Activated naive CD4-positive, alpha-beta T cell treated with anti-CD3 and anti-CD28 coated beads, Interleukin-2, amount 10 ng/mL, durations not matched to agents 7 days and 5 days (primary cell): ENCODE measurements at places on chromosomes 6 and 20.

- no peak for DNase-seq
Measured at GRCh38 chr20:34627458-34627857, 49.4 kb downstream of the PIGU start.

GRCh38 chr6:27388293-27389197, at the start of gene ZNF391:
Gene ZNF391 (plus strand): TSS chr6:27388759. CDS start chr6:27400371, 11,612 bp downstream.
- DNase-seq, result peak; percentile 69

GRCh38 chr6:139612135-139612465, 237.7 kb upstream of the CITED2 start:
- no peak for DNase-seq

GRCh38 chr6:160284575-160284974, 26.0 kb upstream of the SLC22A2 start:
- no peak for DNase-seq

DNA sequence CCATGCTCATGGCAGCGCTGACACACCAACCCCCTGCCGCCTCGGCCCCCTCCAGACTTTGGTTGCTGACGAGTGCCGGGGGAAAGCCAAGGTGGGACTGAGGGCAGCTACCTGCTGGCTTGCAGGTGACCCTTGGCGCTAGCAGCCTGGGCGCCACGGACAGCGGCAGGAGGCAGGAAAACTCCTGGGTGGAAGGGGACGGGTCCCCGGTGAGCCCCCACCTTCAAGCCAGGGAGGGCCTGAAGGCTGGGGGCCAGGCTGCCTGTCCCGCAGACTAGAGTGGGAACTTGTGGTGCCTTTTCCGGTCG, 226.7 kb downstream of the OTOR start:
- DNase-seq, result no peak

- no peak for DNase-seq
Measured at GRCh38 chr6:149752600-149753373, 3.2 kb downstream of the PCMT1 start.

DNA sequence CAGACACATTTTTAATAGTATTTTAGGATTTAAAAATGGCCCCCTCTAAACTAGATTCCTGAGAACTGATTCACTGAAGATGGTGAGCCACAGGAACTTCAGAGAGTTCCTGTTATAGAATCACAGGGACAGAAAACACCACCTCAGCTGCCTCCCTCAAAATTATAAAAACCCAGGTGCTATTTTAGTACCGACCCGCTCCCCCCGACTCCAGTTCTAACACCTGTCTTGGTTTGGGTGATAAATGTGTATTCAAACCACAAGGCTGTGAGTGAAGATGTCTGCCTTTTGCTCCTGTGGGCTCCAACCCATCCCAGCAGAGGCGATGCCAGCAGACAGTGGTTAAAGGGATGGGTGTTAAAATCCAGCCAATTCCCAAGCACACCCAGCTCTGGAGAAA, 127.4 kb upstream of the LY86 start:
- no peak for DNase-seq

DNA sequence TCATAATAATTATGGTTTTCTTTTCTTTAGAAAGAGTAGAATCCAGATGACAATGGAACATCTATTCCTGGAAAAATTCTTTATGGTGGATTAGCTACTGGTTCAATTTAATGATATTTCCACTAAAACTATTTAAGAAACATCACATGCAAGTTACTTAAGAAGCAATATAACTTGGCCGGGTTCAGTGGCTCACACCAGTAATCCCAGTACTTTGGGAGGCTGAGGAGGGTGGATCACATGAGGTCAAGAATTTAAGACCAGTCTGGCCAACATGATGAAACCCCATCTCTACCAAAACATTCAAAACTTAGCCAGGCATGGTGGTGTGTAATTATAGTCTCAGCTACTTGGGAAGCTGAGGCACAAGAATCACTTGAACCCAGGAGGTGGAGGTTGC, 65.9 kb upstream of the SMLR1 start:
- no peak for DNase-seq

DNA sequence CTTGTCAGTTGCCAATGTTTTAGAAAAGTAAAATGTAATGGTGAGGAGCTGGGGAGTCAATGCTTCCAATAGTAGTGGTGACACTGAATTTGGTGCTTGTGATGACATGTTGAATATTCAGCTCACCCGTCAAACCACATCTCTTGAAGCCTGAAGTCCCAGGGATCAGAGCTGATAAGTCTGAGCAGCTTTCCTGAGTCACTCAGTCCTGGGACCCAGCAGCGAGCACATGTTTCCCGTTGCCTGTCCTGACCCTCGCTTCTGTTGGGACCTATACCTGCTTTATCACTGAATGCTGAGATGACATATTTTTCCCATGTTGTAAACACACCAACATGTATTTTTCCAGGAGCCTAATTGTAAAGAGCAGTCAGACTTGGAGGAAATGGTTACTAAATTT, 693.6 kb downstream of the QKI start:
- no peak for DNase-seq

DNA sequence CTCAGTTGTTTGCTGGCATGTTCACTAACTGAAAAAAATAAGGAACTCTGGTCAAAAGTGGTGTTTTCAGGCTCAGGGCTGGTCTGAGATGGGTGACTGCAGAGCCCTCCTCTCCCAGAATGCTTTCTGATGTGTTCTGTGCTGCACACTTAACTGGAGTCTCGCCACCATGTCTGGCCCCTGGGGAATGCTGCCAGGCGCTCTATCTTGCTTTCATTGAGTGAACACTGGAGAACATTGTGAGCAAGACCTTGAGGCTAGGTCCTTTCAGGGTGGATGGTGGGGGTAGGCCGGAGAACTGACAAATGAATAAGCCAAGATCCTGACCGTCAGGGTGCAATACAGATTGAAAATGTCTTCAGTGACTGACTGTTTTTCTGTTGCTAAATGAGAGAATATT, 19.5 kb downstream of the PANK2 start:
- DNase-seq, result no peak

- peak; percentile 59 for DNase-seq
Measured at GRCh38 chr6:35141007-35141655, at the start of gene TCP11. Gene TCP11 (minus strand): TSS chr6:35141339. CDS start chr6:35140870, 469 bp downstream.

DNA sequence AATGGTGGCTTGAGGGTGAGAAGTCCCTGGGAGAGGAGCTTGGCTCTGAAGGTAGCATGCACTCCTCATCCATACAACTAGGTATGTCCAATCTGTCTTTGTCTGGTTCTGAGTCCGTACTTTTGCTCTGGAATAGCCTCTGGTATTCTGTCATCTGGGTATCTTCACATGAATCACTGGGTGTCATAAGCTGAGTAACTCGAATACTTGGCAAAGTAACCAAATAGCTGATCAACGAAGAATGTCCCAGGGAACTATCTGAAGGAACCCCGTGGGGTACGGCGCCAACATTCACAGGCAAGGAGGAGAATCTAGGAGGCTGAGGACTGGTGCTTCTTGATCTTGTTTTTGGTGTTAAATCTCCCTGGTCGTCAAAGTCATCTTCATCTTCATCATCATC, 184.8 kb downstream of the HIVEP2 start:
- DNase-seq, result no peak

GRCh38 chr6:142507065-142507464, 205.3 kb downstream of the ADGRG6 start:
- DNase-seq, result no peak

GRCh38 chr20:1392443-1392692, 486 bp downstream of the FKBP1A start:
- DNase-seq, result no peak

DNA sequence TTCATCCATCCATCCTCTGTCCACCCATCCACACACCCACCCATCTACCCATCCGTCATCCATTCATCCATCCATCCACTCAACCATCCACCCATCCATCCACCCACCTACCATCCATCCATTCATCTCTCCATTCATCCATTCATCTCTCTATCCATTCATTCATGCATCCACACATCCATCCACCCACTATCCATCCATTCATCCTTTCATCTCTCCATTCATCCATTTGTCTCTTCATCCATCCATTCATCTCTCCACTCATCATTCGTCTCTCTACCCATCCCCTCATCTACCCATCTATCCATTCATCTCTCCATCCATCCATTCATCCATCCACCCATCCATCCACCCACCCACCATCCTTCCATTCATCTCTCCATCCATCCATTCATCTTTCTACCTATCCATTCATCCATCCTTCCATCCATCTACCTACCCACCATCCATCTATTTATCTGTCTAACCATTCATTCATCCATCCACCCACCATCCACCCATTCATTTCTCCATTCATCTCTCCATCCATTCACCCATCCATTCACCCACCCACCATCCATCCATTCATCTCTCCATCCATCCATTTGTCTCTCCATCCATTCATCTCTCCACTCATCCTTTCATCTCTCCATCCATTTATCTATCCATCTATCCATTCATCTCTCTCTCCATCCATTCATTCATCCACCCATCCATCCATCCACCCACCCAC, 275.4 kb downstream of the TAF4 start:
- DNase-seq, result no peak

DNA sequence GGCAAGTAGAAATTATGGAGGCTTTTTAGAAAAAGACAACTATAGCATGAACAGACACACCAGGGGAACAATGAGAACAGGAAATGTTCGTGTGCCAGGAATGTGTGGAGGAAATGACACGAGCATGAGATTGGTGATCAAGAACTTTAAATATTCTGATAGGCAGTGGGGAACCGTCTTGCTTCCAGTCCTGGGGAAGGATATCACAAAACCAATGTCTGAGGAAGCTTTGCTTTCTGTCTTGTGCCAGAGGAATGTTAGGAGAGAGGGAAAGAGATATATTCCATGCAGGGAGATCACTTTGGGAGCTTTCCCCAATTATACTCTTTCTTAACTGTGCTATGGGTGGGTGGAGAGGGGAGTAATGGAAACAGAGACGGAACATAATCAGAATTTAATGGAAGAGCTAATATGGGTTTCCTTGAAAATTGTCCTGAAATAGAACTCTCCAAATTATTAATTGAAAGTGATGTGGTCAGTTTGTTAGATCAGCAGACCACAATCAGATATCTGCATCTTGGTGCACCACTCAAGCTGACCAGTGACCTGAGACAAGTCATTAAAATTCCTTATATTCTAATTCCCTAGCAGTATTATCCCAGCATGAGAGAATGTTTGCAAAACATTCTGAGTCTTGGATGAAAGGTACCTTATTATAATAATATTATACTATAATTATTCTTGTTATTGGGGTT, 178.2 kb downstream of the SOX4 start:
- no peak for DNase-seq

GRCh38 chr6:116104636-116105035, 4.0 kb downstream of the NT5DC1 start:
- DNase-seq, result no peak

GRCh38 chr6:27428502-27428901, 39.9 kb downstream of the ZNF391 start:
- no peak for DNase-seq

DNA sequence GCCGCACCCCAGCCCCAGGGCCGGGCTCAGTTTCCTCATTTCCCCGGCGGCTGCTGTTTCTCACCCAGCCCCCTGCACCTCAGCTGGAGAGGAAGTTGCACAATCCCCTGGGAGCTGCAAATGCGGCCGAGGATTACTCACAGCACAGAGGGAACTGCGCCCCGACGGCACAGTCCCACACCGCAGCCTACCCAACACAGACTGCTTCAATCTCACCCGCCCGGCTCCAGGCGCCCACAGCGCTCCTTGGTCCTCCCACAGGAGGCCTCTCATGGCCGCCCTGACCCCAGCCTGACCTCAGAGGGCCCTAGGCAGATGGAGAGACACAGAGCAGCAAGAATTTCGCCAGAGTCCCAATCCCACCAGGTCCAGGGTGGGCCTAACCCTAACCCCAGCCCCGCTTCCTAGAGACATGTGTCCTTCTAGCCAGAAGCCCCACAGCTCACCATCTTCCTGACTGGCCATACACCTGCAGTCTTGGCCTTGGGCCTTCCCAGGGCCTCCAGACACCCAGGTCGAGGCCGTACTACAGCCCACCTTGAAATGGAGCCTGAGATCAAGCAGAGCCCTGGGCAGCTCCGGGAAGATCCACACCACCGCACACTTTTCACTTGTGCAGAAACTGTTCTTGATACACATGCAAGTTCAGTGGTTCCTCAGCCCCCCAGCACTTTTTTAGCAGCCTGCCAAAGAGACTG, 11.7 kb downstream of the TFEB start:
- DNase-seq, result no peak

- DNase-seq, result no peak
Measured at GRCh38 chr20:32697608-32698007, 23.9 kb upstream of the C20orf203 start.

DNA sequence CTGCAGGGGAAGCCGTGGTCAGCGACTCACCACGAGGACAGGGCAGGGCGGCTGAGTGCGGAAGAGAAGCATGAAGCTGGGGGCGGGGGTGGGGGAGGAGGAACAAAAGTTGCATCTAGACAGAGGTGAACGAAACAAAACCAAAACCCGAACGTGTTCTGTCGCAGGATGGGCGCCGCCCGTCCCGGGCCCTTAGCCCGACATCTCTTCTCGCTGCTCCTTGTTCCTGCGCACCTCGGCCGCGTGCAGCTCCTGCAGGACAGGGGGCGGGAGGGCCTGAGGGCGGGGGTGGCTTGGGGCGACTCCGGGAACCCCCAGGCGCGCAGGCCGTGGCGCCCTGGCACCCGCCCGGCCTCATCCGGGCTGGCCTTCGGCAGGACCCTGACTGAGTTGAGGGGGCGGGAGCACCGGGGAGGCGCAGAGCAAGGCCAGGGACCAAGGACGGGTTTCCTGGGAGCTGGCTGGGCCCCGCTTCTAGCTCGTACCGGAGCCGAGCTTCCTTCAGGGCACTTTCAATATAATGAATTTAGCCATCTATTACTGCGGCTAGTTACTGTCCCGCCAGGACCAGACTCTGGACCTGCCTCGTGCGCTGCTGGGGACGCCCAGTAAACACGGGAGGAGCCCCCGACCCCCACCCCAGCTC, 12.0 kb downstream of the STMN3 start:
- peak; percentile 81 for DNase-seq

DNA sequence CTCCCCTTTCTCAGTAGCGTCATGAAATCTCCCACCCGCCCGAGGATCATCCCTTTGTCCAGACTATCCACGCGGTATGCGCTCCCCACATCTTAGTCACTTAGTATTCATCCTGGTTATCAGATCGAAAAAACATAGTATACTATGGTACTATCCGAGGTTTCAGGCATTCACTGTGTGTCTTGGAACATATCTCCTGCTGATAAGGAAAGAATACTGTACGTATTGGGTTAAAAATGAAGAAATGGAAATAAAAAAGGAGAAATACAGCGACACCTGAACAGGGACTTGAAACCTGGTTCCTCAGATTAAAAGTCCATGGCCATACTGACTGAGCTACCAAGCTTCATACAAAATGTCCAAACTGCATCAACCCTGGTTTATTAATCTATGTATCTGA, 14.0 kb downstream of the HMGN4 start:
- DNase-seq, result no peak

- DNase-seq, result no peak
Measured at GRCh38 chr6:158996856-158997255, 3.1 kb downstream of the RSPH3 start.

- DNase-seq, result no peak
Measured at GRCh38 chr20:23673209-23673608, 15.6 kb downstream of the CST4 start.

DNA sequence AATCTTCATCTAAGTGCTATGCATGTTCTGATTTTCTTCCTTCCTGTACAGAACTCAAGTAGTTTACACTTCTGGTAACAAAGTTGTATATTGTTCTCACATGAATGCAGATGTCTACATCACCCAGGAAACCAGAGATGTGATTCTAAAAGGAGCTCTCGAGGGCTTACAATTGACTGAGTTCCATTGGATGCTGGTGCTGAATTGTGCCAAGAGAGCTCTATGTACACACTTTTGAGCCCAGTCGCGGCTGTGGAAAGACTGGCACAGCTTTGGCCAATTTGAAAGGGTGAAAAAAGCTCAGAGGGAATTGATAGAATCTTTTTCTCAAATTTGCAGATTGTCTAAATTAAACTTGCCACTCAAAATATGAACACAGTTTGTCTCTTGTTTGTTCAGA, 340.7 kb downstream of the LMBRD1 start:
- DNase-seq, result no peak
